Colonic mucosa (tissue), 4 donors: ENCODE measurements at places on chromosomes 6 and 20.

- no peak for DNase-seq
Observed at GRCh38 chr6:5783584-5784089, 223.1 kb downstream of the NRN1 start.

GRCh38 chr6:63862486-63863198, 227.0 kb downstream of the PHF3 start:
- no peak for DNase-seq

- no peak for DNase-seq
Observed at GRCh38 chr6:112251171-112251875, 3.0 kb downstream of the LAMA4 start.

- no peak for DNase-seq
Observed at GRCh38 chr6:53325785-53326184, 23.0 kb downstream of the ELOVL5 start.
